CD4-positive, alpha-beta memory T cell (primary cell): ENCODE measurements at places on chromosomes 3 and 15.
A peak's percentile ranks its signal among the peaks of the same experiment; 100 is the strongest.

GRCh38 chr3:184523825-184524615, 37.6 kb upstream of the EPHB3 start:
- peaks cover 16% of the 10 kb centered on the region for H3K27me3 ChIP-seq
- peaks cover 15% of the 10 kb centered on the region for H3K4me1 ChIP-seq
- H3K4me3 ChIP-seq = no peak overlapping the region
- no peak overlapping the region for H3K27ac ChIP-seq

- H3K27ac ChIP-seq = no peak overlapping the region
- no peaks in the 10 kb centered on the region for H3K4me1 ChIP-seq
- no peaks in the 10 kb centered on the region for H3K36me3 ChIP-seq
- H3K4me3 ChIP-seq = no peak overlapping the region
These were observed 26.6 kb downstream of the SLC24A5 start for GRCh38 chr15:48147358-48147757.

DNA sequence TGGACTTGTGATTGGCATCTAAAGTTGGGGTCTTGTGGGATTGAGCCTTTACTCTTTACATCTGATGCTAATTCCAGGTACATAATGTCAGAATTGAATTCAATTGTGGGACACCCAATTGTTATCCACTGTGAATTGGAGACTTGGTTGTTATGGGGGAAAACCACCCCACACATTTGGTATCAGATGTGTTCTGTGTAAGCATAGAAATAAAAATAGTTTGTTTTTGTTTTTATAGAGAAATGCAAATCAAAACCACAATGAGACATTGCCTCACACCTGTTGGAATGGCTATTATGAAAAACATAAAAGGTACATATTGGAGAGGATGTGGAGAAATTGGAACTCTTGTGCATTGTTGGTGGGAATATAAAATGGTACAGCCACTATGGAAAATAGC, 58.5 kb downstream of the CPA3 start:
- no peak overlapping the region for H3K27ac ChIP-seq
- no peaks in the 10 kb centered on the region for H3K27me3 ChIP-seq
- H3K36me3 ChIP-seq = no peaks in the 10 kb centered on the region
- no peak for DNase-seq

- H3K4me3 ChIP-seq = peak overlapping the region; percentile 29
- H3K27ac ChIP-seq = no peak overlapping the region
- H3K4me1 ChIP-seq = peaks cover 53% of the 10 kb centered on the region
- H3K27me3 ChIP-seq = no peaks in the 10 kb centered on the region
- H3K36me3 ChIP-seq = no peaks in the 10 kb centered on the region
These were observed 36.2 kb downstream of the CDCP1 start for GRCh38 chr3:45109771-45110508.

DNA sequence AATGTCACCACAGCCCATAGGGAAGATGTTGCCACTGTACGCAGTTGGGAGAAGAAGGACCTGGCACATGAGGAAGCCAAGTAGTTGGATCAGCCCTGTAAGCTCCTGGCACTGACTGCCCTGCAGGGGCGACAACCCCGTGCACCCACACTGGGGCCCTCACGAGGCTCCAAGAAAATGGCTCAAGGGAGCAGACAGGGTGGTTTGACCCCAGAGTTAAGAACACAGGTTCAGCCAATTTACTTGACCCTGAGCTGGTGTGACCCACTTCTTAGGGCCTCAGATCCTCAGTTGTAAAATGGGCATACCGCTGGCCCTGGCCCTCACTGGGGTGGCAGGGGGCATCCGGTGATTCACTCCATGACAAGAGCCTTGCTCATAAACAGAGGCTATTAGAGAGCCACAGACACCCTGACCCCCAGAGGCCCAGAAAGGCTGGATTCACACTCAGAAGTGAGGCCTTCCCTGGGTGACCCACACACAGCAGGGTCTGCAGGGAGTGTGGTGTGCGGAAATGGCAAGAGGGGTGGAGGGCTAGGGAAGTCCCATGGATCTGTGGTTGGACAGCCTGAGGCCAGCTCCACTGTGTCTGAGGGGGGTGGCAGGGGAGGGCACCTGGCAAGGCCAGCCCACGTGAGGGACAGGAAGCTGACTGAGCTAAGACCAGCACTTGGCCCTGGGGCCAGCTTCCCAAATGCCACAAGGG, 1.7 kb upstream of the HHATL start:
- H3K36me3 ChIP-seq = no peaks in the 10 kb centered on the region
- no peak for DNase-seq
- H3K27me3 ChIP-seq = no peaks in the 10 kb centered on the region
- no peak overlapping the region for H3K4me3 ChIP-seq
- H3K4me1 ChIP-seq = no peaks in the 10 kb centered on the region
- H3K27ac ChIP-seq = no peak overlapping the region

DNA sequence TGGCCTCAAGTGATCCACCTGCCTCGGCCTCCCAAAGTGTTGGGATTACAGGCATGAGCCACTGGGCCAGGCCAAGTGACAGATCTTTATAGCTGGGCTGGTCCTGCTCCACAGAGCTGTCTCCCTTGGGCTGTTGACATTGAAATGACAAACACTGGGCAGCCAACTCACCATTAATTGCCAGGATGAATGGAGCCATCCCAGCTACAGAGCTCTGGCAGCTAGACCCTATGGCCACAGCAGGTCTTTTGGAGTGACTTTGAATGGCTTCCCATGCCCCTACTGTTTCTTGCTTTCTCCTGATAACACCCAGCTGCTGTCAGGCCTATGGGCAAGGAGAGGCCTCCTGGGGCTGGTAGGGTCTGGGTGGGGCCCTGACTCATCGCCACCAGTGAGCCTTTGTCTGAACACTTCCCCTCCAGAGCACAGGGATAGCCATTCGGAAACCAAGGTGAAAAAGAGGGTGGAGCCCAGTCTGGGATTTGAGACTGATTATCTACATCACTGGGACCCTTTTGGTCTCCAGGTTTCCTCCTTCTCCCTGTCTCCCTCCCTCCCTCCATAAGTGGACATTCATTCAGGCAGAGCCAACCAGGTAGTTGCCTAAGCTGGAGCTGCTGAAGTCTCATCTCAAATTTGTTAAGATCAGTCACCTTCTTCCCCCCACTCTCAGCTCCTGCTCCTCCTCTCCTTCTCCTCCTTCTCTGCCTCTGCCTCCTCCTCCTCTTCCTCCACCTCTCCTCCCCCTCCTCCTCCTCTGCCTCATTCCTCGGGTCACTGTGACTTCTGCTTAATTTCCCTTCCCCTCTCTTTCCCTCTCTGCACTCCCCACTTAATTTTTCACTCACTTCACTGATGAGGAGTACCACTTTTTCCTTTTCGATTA, 34.0 kb downstream of the BHLHE40 start:
- no peak for DNase-seq
- no peak overlapping the region for H3K4me3 ChIP-seq
- H3K27ac ChIP-seq = no peak overlapping the region
- no peaks in the 10 kb centered on the region for H3K36me3 ChIP-seq

DNA sequence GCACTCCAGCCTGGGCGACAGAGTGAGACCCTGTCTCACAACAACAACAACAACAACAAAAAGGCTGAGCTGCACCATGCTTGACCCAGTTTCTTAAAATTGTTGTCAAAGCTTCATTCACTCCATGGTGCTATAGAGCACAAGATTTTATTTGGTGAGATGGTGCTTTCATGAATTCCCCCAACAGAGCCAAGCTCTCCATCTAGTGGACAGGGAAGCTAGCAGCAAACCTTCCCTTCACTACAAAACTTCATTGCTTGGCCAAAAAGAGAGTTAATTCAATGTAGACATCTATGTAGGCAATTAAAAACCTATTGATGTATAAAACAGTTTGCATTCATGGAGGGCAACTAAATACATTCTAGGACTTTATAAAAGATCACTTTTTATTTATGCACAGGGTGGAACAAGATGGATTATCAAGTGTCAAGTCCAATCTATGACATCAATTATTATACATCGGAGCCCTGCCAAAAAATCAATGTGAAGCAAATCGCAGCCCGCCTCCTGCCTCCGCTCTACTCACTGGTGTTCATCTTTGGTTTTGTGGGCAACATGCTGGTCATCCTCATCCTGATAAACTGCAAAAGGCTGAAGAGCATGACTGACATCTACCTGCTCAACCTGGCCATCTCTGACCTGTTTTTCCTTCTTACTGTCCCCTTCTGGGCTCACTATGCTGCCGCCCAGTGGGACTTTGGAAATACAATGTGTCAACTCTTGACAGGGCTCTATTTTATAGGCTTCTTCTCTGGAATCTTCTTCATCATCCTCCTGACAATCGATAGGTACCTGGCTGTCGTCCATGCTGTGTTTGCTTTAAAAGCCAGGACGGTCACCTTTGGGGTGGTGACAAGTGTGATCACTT, 2.0 kb downstream of the CCR5 start:
- no peaks in the 10 kb centered on the region for H3K27me3 ChIP-seq
- H3K4me3 ChIP-seq = no peak overlapping the region
- H3K4me1 ChIP-seq = peaks cover 92% of the 10 kb centered on the region

DNA sequence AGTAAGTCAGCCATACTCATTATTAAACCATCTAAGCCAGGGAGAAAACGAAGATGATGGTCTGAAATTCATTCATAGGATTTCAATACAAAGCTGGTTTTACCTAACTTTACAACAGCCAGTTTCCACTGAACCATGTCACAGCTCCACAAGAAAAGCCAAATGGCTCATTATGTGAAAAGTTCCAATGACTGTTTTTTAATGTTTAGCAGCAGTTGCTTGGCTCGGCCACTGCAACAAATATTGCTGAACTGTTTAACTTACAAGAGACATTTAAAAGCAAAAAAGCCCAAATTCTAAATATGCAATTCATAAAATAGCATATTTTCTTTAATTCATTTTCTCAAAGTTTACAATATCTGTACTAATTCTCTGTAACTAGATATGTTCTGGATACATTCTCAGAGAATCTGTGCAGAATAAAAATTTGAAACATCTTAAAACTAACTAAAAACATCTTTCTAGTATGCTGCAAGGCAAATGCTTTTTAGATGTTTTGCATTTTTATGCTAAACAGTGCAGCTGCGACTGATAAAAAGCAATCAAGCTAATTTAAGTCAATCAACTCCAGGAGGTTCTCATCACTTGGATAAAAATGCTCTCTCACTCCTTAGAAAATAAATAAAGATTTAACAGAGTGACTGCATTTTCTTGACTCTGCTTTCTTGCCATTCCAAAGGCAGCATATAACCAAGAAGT, 356.5 kb downstream of the ERC2 start:
- H3K27ac ChIP-seq = no peak overlapping the region
- no peaks in the 10 kb centered on the region for H3K27me3 ChIP-seq
- no peaks in the 10 kb centered on the region for H3K36me3 ChIP-seq
- no peak overlapping the region for H3K4me3 ChIP-seq
- no peaks in the 10 kb centered on the region for H3K4me1 ChIP-seq
- DNase-seq = no peak

DNA sequence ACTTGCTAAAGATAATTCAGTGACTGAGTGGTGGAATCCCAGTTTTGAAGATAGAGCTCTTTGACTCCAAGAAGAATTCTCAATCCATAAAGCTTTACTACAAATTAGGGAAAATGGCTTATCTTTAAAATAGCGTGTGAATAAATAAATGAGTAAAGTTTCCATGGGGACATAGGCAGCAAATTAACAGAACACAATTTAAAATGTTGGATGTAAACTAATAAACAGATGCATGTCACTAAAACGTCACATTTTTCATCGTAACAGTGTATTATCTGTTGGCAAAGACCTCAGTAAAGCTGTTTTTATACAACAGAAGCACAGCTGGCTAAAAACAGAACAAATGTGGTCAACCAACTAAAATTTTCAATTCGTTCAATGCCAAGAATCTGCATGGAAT, 913.9 kb upstream of the CFAP20DC start:
- DNase-seq = no peak
- no peak overlapping the region for H3K4me3 ChIP-seq
- H3K4me1 ChIP-seq = no peaks in the 10 kb centered on the region
- no peak overlapping the region for H3K27ac ChIP-seq
- no peaks in the 10 kb centered on the region for H3K36me3 ChIP-seq

GRCh38 chr3:124463234-124463633, 267.0 kb upstream of the UMPS start:
- no peaks in the 10 kb centered on the region for H3K27me3 ChIP-seq
- H3K4me1 ChIP-seq = no peaks in the 10 kb centered on the region
- no peaks in the 10 kb centered on the region for H3K36me3 ChIP-seq
- H3K4me3 ChIP-seq = no peak overlapping the region
- H3K27ac ChIP-seq = no peak overlapping the region

GRCh38 chr3:25037049-25037547, 391.0 kb upstream of the RARB start:
- no peak overlapping the region for H3K27ac ChIP-seq
- no peaks in the 10 kb centered on the region for H3K27me3 ChIP-seq
- no peaks in the 10 kb centered on the region for H3K4me1 ChIP-seq

- peaks cover 20% of the 10 kb centered on the region for H3K36me3 ChIP-seq
- no peak for DNase-seq
- H3K27ac ChIP-seq = no peak overlapping the region
- no peaks in the 10 kb centered on the region for H3K27me3 ChIP-seq
These were observed 6.8 kb downstream of the SLC35A5 start for GRCh38 chr3:112568642-112569041.

DNA sequence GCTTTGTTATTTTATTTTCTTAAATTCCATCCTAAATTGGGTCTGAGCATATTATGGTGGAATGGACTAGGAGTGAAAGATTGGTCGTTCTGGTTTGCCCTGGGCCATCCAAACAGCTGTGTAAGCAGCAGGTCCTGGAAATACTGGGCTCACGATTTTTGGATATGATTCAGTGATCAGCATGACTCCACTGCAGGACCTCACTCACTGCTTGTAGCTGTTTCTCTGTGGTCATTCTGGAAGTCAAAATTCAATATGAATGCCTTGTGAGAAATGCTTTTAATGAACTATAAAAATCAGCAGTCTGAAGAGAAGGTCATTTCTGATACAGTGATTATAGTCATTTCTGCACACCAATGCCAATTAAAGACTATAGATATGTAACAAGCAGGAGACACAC, 185.0 kb downstream of the RBMS3 start:
- no peak overlapping the region for H3K4me3 ChIP-seq
- H3K27me3 ChIP-seq = no peaks in the 10 kb centered on the region
- H3K27ac ChIP-seq = no peak overlapping the region
- DNase-seq = no peak
- H3K36me3 ChIP-seq = no peaks in the 10 kb centered on the region

GRCh38 chr15:99059010-99059981, 45.6 kb upstream of the SYNM start:
- DNase-seq = peak; percentile 38
- H3K27ac ChIP-seq = no peak overlapping the region
- peak overlapping the region; percentile 6 for H3K4me3 ChIP-seq
- H3K27me3 ChIP-seq = peaks cover 6% of the 10 kb centered on the region

- no peaks in the 10 kb centered on the region for H3K27me3 ChIP-seq
- H3K36me3 ChIP-seq = no peaks in the 10 kb centered on the region
- no peak overlapping the region for H3K27ac ChIP-seq
- H3K4me3 ChIP-seq = no peak overlapping the region
These were observed 3.4 kb upstream of the FAM43A start for GRCh38 chr3:194682189-194682693.

DNA sequence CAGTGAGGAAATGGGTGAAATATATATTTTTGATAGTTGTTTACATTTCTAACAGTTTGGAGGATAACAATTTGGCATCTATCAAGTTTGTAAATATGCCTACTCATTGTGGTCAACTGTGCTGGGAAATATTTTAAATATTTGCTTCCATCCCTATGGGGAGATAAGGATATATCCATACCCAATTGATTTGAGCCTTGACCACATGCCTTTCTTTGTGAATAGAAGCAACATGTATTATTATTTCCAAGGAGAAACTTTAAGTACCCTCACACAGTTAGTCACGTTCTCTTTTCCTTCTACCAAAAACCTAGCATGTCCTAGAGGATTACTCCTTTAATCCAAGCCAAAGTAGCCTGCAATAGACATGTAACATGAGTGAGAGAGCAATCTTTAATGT, 245.4 kb upstream of the CBLB start:
- no peaks in the 10 kb centered on the region for H3K27me3 ChIP-seq
- no peak overlapping the region for H3K27ac ChIP-seq
- no peaks in the 10 kb centered on the region for H3K36me3 ChIP-seq
- no peak for DNase-seq
- peaks cover 6% of the 10 kb centered on the region for H3K4me1 ChIP-seq
- no peak overlapping the region for H3K4me3 ChIP-seq
